Lower leg skin (tissue), 4 donors: ENCODE measurements at places on chromosomes 2 and 18.

DNA sequence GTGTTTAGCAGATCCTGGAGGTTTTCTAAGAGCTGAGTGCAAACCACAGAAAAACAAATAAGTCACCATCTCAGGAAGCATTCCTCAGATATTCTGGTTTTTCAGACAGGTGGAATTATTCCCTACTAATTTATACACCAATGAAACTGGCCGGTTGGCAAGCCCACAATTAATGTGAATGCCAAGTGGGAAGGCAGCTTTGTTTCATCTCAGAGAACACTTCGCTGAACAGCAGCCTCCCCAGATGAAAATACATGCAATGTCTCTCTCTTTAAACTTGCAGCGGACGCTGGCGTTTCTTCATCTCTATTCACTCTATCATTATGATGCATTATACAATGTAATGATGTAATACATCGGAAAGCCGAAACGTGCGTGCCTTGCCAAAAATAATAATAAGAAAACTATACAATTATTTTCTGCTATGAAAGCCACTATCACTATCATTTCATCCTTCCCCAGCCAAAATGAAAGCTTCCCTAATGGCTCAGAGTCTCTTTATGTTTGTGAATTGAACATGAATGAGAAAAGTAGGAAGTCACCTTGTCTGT lies 649.4 kb downstream of the BCL11A start:
- no peak for DNase-seq

DNA sequence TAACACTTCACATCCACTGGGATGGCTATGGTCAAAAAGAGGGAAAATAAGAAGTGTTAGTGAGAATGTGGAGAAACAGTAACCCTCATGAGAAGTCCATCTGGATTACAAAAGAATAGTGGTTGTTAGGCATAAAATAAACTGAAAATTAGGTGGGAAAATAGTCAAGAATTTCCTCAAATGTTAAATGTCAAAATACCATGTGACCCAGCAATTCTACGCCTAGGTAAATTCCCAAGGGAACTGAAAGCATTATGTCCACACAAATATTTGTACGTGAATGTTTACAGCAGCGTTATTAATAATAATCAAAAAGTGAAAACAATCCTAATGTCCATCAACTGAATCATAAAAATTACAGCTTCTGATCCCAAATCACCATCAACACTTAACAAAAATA lies 11.0 kb downstream of the WDR33 start:
- no peak for DNase-seq

DNA sequence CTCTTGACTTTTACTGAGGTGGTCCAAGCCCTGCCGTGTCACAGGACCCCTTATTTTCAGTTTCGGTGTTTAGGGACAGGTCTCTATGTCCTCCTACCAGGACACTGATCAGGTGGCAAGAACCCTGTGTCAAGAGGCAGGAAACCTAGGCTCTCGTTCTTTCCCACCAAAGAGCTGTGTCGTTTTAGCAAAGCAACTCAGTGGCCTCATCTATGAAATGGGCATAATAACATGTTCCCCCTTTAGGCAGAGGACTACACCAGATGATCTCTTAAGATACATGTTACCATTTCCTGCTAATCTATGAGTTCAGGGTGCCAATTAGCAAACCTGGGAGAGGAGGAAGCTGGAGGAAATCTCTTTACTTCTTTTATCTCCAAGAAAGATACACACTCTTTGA lies 1.9 kb downstream of the RAB31 start:
- no peak for DNase-seq

- no peak for DNase-seq
Observed at GRCh38 chr2:49162151-49162550, 7.8 kb upstream of the FSHR start.

GRCh38 chr18:35571138-35571537 lies 10.4 kb upstream of the GALNT1 start:
- no peak for DNase-seq

- DNase-seq, result no peak
Observed at GRCh38 chr2:174610243-174610995, 12.8 kb upstream of the WIPF1 start.

- DNase-seq, result peak; percentile 60
Observed at GRCh38 chr2:109385506-109385905, 228.3 kb downstream of the SEPTIN10 start.

DNA sequence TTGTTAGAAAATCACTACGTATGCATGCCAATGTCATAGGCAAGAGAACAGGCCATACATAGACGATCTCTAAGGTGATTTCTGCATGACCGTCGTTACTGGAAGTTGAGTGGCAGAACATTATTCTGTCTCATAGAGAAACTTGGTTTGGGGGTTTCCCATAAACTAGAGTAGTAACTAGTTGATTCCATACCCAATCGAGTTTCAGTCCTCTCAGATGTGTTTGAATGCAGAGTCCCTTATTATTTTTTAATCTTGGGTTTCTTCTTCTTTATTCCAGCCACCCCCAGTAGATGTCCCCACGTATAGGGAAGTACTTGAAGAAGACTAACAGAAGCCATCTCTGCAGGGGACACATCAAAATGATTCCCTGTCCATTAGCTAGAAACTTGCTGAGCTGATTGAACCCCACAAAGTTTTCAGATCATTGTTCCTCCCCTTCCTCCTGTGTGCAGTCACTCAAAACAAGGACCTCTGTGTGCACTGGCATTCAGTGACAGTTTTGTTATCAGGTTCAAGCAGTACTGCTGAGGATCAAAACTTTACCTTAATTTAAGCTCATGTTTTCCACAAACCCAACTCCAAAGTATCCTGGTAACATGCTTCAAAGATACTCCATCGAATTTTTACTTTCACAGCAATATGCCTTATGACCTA lies 68.4 kb upstream of the CDCA7 start:
- DNase-seq, result no peak

GRCh38 chr2:68466361-68466777 lies 725 bp downstream of the FBXO48 start:
- no peak for DNase-seq

- DNase-seq, result no peak
Observed at GRCh38 chr2:129320288-129320687, 659.2 kb upstream of the RAB6C start.

- DNase-seq, result no peak
Observed at GRCh38 chr2:121021685-121022084, 263.3 kb downstream of the TFCP2L1 start.

DNA sequence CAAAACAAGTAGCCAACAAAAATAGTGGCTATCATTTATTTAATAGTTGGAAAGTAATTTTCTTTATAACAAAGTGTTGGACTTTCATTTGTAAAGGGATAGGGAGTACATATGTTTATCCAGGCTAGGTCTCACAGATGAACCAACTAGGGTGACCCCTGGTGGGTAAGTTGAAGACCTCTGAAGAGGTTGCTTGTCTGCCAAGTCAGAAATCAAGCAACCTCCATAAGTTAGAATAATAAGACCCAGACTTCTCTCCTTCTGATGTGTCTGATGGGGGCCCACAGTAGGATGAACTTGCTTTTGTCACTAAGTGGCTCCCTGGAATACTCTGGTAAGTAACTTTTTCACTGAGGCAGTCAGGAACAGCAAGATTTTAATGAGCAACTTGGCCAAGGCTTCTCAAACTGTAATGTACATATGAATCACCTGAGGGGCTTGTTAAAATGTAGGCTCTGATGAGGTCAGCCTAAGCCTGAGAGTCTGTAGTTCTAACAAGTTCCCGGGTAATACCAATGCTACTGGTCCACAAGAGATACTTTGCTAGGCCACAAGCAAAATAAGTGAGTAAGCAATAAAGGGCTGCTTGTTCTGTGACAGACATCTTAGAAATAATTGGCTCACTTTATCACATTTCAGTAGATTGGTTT lies 319.6 kb downstream of the PIK3C3 start:
- DNase-seq, result no peak

- no peak for DNase-seq
Observed at GRCh38 chr2:120825370-120826259, 89.9 kb downstream of the GLI2 start.

DNA sequence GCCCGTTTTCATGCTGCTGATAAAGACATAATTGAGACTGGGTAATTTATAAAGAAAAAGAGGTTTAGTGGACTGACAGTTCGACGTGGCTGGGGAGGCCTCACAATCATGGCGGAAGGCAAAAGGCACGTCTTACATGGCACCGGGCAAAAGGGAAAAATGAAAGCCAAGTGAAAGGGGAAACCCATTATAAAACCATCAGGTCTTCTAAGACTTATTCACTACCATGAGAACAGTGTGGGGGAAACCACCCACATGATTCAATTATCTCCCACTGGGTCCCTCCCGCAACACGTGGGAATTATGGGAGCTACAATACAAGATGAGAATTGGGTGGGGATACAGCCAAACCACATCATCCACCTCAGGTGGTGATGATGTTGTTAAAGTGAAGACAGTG lies 3.3 kb upstream of the RAB12 start:
- no peak for DNase-seq
